ENCODE measurements at places on chromosomes 2 and 18. TPM values are rescaled to one million over a fixed set of nuclear protein-coding genes. Genes with fewer than 3 reads are reported as not detected.

The CLEC4F gene
- total RNA-seq, result not detected

The CXCR2 gene
- total RNA-seq, result not detected

The CD8A gene
- 2.7 TPM for total RNA-seq

The EVA1A gene
- not detected for total RNA-seq

The KIDINS220 gene
- 23.5 TPM for total RNA-seq

The ITPRIPL1 gene
- total RNA-seq, result 30.2 TPM

The IL36B gene
- not detected for total RNA-seq

The KRTCAP3 gene
- 5.4 TPM for total RNA-seq

The EIF2AK3 gene
- 14.2 TPM for total RNA-seq

The GALNT14 gene
- 0.43 TPM for total RNA-seq

The DSG4 gene
- total RNA-seq, result not detected

The TRABD2A gene
- 29.6 TPM for total RNA-seq

The NT5DC4 gene
- not detected for total RNA-seq

The HOXD1 gene
- total RNA-seq, result not detected

The SLC9A4 gene
- total RNA-seq, result 0.10 TPM

The KRCC1 gene
- 10.6 TPM for total RNA-seq

The EPHA4 gene
- 7.0 TPM for total RNA-seq

The NXPH2 gene
- not detected for total RNA-seq

The PARD6G gene
- 0.40 TPM for total RNA-seq

The DSEL gene
- 0.12 TPM for total RNA-seq

The LOXHD1 gene
- total RNA-seq, result 0.05 TPM

The AP1S3 gene
- 10.1 TPM for total RNA-seq

The CHPF gene
- total RNA-seq, result 19.9 TPM

The TNFAIP6 gene
- total RNA-seq, result not detected

The TMEM214 gene
- 52.4 TPM for total RNA-seq

The MYO5B gene
- 0.02 TPM for total RNA-seq

The ACAA2 gene
- 78.4 TPM for total RNA-seq

The ELOA2 gene
- not detected for total RNA-seq

The C2orf15 gene
- 0.50 TPM for total RNA-seq

The COL4A3 gene
- total RNA-seq, result not detected

The SLC4A5 gene
- 3.1 TPM for total RNA-seq

The CHST10 gene
- 3.6 TPM for total RNA-seq

The COLEC12 gene
- total RNA-seq, result not detected

The SH3YL1 gene
- 23.5 TPM for total RNA-seq

The HJURP gene
- 102 TPM for total RNA-seq

The ABCA12 gene
- total RNA-seq, result not detected

The ALK gene
- total RNA-seq, result not detected

The ATF2 gene
- 46.9 TPM for total RNA-seq

The FAM237A gene
- not detected for total RNA-seq

The SPDYA gene
- total RNA-seq, result 1.1 TPM
